Urothelium cell line (cell line): ENCODE measurements at places on chromosomes 2 and 18.

DNA sequence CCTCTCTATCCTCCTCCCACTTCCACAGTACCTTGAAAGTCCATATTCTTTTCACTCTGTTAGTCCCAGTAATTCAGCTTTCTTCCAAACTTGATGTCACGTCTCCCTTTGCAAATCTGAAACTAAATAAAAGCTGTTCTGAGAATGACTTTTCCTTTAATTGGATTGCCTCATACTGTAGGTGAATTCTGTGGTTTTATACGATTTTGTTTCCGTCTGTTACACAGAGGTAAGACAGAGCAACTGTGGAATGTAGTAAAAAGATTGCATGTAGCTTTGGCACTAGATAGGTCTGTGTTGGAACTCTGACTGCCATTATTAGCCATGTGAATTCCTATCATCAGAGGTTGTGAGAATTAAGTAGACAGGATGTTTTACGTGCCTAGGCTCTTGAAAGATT, 25.9 kb downstream of the MALT1 start:
- no peak for DNase-seq

DNA sequence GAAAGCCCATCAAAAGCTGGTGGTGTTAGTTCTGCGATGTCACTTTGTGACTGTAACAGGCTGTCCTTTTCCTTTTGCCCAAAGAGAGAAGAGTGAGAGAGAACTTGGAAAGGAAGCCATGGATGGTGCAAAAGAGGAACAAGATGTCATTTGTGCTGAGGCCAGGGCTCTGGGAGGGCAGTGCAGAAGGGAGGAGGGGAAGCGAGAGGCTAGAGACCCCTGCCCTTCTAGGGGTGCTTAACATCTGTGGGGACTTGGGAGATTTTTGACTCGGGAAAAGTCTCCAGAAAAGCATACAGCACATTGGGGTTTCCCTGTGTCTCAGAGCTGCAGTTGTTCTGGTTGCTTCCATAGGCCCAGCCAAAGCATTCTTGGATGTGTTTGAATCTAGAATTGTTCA, 49.6 kb downstream of the ZBTB7C start:
- no peak for DNase-seq

- DNase-seq: no peak
Measured at GRCh38 chr18:12283666-12284065, 24.4 kb upstream of the TUBB6 start.

GRCh38 chr2:239230318-239231052, 170.3 kb downstream of the HDAC4 start:
- DNase-seq: no peak

DNA sequence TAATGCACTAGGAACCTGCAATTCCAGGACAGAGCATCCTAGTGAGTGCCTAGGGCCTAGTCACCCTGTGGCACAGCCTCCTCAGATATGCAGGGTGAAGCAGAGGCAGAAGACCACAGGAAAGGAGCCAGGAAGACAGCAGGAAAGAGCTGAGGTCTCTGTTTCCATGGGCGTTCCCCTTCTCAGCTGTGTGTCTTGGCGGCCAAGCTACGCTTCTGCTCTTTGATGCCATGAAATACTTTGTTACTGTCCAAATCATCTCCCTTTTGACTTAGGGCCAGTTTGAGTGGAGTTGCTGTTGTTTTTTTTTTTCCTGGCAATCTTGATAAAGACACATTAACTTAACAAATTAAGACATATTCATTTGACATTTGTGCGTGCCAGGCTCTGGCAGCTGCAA, 67.3 kb downstream of the APOB start:
- no peak for DNase-seq

GRCh38 chr2:118710481-118710880, 137.0 kb downstream of the EN1 start:
- DNase-seq: no peak

GRCh38 chr2:113202305-113203216, 28.8 kb downstream of the PSD4 start:
- DNase-seq: no peak

DNA sequence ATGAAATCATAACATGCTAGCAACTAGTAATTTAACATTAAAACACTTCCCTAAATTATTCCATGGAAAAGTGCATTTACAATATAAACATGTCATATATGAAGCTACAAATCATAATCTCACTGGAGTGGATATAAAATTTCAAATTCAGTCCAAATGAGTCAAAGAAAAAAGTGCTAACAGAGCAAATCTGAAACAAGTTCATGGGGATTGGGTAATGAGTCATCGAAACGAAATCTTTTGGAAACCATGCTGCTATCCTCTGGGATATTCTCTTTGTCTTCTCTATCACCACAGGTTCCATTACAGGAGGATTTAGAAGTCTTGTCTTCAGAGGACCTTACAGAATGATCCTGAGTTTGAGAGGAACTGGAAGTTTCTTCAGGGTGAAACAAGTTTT, 34.1 kb downstream of the STK17B start:
- no peak for DNase-seq

GRCh38 chr18:1505856-1506255, 601.2 kb downstream of the ADCYAP1 start:
- no peak for DNase-seq

DNA sequence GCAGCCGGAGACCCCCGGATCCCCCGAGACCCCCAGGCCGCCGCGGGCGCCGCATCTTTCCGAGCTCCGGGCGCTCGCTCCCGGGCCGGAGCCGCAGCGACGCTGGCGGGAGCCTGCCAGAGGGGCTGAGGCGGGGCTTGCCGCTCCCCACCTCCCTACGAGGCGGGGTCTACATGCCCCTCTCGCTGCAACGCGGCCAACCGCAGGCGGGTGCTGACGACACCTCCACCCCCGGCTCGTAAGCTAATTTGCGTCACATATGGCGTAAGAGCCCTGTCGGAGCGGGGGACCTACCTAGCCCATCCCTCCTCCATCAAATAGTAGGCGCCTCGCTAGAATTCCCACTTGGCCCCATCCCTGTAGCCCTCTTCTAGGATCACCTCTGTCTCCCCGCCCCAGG, at the start of gene PTPRN:
PTPRN (minus strand) TSS at position 124 of the 400 bp plus-strand sequence; CDS start at position 55, 69 bp downstream.
- peak; percentile 74 for DNase-seq

DNA sequence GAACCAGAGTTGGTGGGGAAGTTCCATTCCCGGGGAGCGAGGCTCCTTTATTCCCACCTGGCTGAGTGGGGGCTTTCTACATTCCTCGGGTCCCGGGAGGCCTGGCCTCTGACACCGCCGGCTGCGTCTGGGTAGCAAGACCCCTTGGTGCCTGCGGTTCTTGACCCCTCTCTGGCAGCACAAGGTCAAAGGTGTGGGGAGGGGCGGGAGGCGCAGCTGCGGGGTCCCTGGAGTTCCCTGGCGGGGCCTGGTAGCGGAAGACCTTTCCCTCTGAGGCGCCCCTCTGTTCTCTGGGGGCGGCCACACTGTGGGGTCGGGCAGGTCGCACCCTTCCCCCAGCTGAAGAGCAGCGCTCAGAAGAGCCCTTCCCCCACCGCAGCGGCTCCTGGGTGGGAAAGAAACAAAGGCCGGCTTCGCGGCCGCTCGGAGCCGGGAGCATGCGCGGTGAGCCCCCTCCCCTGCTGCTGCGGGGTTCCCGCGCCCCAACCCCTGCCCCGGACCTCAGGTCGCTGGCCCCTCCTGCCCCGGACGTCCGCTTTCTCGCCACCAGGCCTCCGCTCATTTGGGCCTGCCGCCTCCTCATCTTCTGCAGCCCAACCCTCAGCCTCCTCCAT, 146.3 kb downstream of the ANKRD44 start:
- DNase-seq: no peak

- no peak for DNase-seq
Measured at GRCh38 chr2:145022666-145023333, 502.9 kb upstream of the ZEB2 start.

DNA sequence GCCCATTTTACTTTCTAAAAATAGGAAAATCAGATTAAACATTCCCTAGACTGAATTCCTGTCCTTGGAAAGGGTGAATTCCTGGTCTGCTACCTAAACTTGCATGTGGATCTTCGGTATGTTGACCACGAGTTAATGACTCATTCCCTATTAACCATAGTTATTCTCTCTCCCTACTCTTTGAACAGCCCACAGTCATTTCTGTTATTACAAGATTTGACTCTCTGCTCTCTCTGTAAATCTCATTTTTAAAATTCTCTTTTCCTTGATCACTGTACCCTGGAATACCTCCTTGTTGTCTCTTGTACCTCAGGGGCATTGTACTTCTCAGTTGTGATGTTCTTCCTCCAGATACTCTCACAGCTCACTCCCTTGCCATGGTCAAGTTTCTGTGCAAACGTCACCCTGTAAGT, 92.0 kb upstream of the GULP1 start:
- peak; percentile 78 for DNase-seq

DNA sequence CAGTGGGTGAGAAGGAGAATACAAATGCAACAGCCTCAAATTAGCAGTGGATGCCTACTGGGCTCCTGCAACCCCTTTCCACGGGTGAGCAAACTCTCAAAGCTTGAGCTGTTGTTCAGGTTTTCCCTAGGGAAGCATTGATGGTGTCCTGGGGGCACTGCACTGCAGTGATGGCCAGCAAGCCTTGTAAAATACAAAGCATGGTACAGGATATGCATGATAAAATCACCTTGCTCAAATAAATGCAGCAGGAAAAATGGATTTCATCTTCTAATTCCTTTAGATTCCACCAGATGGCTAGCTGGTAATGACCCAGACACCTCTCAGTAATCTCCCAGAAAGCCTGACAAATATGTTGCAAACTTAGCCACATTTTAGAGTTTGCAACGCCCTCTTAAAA, 698.2 kb downstream of the TRIB2 start:
- DNase-seq: no peak

DNA sequence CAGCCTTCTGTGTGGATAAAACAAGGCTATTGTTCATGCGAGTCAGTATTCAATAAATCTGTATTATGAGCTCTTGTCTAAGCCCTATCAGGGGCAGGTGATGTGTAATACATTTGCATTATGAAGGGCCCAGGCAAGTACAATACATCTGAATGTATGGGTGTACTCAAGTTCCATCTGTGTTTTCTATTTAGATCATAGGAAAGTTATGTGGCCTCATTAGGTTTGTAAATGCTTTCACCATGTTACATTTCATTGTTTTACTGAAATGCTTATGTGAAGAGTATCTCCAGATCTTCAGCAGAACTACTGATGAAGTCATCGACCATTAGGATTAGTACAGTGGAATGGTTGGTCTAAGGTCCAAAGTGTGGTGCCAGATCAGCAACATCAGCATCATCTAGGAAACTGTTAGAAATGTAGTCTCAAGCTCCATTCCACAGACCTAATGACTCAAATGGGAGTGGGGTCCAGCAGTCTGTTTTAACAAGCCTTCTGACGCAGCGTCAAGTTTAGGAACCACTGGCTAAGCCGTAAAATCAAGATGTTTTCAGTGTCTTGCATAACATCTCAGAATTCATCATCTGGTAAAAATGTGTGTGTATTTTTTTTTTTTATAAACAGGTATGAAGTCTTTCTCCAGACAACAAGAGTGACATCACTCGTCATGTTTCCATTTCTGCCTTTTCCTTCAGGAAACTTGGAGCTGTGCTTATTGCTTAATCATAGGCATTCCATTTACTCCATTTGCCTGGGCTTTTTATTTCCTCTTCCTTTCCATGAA, 80.5 kb downstream of the LYPD6 start:
- peak; percentile 17 for DNase-seq

- DNase-seq: no peak
Measured at GRCh38 chr2:240070907-240071306, 17.6 kb upstream of the OR6B3 start.

DNA sequence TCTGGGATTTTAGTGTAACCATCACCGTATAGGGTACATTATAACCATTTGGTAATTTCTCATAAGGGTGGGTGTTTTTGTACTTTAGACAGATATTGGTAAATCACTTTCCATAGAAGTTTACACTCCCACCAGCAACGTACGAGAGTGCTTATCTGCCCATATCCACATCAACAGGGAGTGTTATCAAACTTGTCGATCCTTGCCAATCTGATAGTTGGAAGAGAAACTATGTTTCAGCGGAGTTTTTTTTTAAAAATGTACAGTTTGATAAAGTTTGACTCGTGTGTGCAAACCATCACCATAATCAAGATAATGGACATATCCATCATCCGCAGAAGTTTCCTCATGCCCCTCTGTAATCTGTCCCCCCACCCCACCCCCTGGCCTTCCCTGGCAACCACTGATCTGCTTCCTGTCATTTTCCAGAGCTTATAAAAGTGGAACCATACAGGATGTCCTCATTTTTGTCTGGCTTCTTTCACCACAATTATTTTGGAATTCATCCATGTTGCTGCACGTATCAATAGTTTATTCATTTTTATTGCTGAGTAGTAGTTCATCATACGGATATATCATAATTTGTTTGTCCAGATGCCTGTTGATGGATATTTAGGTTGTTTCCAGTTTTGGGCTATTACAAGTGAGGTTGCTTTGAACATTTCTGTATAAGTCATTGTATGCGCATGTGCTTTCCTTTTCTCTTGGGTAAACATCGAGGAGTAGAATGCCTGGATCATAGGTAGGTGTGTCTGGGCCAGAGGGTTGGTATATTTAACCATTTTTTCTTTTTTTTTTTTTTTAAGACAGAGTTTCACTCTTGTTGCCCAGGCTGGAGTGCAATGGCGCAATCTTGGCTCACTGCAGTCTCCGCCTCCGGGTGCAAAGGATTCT, 18.6 kb downstream of the GLI2 start:
- no peak for DNase-seq

DNA sequence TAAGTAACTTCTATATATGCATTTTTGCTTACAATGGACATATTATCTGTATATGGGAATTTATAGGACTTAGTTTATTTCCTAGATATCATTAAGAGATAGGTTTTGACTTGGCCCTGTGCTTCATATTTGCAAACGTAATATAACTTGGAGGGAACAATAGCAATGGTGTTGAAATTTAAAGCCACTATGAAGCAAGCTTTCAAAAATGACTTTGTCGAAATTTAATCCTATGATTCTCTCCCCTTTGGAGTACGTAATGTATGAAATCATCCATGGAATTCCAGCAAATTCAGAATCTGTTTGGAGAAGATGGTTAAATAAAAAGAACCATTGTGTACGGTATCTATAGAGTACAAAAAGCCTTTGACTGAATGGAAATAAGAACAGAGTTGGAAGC, 486.3 kb downstream of the ARHGAP15 start:
- DNase-seq: no peak

DNA sequence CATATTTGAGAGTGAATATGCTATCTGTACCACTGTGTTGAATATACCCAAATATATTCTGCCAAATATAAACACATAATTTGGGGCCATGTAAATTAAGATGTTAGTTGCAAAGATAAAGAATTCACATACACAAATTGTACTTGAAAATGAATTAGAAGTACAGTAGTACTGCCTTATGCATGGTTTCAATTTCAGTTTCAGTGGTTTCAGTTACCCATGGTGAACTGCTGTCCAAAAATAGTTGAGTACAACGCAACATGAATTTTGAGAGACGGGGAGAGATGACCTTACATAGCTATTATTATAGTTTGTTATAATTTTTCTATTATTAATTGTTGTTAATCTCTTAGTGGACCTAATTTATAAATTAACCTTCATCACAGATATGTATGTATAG, 1313.0 kb upstream of the FAM98A start:
- DNase-seq: no peak
